ENCODE measurements at places on chromosomes 6 and 20.
A peak's percentile ranks its signal among the peaks of the same experiment; 100 is the strongest.

GRCh38 chr6:41759106-41759904, 12.1 kb upstream of the PGC start:
- no peak for DNase-seq

- DNase-seq, result no peak
These were observed 7.1 kb downstream of the BMP7 start for GRCh38 chr20:57259121-57259937.

DNA sequence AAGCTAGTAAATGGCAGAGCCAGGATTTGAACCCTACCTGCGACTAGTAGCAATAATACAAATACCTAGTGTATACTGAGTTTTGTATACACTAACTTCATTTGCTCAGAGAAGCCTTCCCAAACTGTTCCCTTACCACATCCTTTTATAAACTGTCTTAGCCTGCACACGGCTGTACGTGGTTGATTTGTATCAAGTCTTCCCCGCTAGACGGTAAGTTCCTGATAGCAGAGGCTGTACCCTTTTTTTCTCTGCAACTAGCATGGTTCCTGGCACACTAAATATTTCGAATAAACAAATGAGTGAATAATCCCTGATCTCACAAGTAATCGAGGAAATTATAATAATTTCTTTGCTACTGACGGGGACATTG, 636 bp downstream of the RTF2 start:
- DNase-seq, result no peak

DNA sequence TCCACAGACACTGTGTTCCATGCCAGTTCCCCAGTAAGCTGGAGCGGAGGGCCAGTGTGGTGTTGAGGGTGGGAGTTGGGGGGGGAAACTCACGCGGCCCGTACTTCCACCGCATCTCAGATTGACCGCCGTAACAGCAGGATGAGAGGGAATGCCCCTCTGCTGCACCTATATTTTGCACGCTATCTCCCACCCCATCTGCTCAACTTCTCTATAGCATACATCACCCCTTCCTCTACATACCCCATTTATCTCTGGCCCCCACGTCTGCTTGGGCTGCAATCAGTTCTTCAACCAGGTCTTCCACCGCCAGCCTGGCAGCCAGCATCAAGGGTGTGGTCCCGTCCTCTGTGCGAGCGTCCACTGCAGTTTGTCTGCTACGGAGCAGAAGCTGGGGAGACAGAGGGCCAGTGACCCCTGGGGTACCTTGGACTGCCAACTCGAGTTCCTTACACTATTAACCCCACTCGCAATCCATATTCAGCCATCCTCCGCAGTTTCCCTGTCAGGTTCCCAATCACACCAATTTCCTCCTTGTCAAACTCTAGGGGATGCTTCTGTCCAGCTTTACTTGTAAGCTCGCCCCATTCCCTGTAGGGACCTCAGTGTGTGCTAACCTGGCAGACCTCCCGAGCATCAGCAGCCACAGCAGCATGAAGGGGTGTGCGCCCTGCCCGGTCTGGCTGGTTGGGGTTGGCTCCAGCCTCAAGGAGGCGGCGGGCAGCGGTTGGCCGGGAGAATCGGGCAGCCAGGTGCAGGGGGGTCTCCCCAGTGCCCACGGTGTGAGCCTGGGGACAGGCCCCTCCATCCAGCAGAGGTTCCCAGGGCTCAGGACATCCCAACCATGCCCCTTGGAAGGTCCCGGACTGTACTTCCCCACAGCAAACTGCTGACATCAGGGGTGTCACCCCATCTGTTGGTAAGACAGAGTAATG, 4.5 kb upstream of the GPSM3 start:
- no peak for DNase-seq

DNA sequence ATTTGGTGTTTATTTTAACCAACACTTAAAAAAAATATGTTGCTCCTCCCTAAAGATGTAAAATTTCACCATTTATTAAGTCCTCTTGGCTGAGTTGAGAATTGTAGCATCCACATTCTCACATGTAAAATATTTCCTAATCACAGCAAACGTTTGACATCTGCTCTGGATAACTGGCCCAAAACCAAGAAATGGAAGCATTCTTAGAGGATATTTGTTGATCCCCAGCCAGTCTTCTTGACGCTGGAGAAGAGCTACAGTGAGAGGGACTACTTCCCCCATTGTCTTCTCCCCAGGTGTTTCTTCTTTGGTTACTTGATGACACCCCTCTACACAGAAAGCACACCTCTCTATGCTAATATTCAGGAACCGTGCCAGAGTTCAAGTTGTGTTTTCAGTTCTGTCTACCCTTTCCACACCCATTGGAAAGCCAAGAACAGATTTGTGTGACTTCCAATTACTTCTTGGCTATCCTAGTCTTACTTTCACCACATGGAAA, 454.5 kb upstream of the JAG1 start:
- no peak for DNase-seq

GRCh38 chr20:1087311-1087905, 31.0 kb upstream of the PSMF1 start:
- DNase-seq, result no peak

DNA sequence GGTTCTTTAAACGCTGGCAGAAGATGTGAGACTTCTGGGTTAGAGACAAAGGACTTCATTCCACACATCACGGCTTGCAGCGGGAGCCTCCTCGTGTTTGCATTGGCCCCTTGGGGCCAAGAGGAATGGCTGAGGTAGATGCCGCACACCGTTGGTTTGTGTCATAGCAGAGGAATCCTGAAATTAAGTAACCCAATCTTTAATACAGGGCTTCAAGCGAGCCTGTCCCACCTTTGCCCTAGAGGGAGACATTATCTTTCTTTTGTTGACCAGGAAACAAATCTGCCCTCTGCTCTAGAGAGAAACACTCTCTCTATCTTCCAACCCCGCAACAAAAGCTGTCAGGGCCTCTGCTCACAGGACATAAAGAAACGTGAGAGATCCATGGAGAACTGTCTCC, 277.5 kb upstream of the ZFP64 start:
- no peak for DNase-seq

DNA sequence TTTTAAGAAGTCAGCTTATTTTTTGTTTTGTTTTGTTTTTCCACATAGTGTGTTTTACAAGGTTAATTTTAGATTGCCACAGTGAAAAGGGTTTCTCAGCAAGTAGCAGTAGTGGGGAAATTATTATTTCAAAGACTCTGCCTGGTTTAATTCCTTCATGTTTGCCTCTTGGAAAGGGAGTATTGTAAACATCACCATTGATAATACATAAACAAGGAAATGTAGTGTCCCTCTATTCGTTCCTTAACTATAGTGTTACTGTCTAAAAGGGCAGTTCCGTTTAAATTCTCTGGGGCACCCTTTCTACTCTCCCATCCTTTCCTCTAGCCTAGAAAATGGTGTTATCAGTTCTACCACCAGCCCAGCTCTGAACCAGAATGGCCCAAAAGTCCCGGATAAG, 391.0 kb upstream of the SOX4 start:
- no peak for DNase-seq

- DNase-seq, result no peak
These were observed 106.6 kb upstream of the LRFN2 start for GRCh38 chr6:40693768-40694167.

DNA sequence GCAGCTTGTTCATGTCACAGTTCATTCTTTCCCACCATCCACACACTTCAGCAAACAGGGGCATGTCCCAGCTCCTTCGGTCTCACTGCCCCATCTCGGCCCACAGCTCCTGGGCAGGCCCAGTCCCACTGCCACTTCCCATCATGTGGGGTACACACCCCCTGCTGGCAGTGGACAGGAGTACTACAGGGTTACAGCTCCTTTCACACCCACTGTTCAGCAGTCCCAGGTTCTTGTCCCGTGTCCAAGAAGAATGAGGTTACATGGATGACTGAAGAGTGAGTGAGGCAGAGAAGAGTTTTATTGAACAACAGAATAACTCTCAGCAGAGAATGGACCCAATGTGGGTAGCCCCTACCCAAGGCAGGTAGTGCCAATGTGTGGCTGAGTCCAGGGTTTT, 77.8 kb upstream of the SMLR1 start:
- DNase-seq, result no peak

- DNase-seq, result no peak
These were observed 72.6 kb downstream of the ERMARD start for GRCh38 chr6:169824021-169824420.

DNA sequence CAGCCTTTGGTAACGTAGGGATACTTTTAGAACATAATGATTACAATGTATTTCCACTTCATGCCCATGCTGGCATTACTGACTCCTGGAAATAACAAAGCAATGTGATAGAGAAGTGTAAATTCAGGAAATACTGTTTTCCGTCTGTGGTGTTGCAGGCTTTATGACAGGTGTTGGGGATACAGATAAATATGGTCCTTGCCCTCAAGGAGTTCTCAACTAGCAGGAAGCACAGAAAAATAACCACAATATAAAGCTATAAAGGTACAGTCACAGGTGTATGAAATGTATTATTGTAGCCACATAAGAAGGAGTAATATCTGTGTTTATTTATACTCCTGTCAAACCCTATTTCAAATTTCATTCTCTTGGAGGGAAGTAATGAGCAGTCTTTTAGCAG, 12.9 kb upstream of the LAMP5 start:
- DNase-seq, result no peak

DNA sequence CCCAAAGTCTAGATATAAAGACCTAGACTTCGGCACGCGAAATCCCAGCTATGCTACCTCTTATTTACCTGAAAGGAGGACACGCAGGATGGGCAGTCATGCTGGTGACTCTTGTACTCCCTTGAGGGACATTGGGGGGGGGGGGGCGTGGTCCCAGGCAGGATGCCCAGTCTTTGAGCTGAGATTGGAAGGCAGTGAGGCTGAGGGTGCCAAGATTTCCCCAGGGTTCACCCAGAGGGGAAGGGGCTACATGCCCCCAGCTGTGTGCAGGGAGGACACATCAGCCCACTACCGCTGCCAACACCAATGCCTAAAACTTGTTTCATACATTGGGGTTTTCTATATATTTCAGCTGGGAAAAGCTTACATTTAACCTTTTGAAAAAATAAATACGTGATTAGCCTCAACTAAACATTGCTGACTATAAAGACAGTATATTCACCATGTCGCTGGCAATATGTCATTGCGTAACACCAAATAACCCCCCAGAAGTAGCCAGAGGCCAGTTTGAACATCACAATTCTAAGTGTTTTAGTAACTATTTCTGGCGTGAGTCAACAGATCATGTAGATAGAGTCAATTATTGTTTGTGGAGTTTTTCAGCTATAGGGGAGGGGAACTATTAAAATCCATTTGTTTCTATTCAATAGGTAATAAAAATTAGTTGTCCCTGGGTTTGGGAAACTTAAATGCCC, 21.6 kb downstream of the MGME1 start:
- DNase-seq, result no peak

- no peak for DNase-seq
These were observed 59.2 kb upstream of the EYA2 start for GRCh38 chr20:46835418-46835817.

DNA sequence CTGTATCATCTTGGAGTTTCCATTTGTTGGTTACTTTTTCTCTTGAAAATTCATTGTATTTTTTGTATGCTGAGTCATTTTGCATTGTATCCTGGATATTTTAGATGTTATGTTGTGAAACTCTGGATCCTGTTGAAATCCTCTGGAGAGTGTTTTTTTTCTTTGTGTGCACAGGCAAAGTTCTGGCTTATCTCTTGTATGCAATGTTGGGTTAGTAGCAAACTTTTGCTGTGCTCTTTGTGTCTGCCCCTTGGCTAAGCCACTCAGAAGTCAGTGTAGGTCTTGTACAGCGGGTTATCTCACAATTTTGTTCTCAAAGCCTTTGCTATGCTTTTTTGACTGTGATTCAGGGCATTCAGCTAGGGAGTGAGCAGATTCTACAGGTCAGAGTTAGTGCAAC, 29.1 kb upstream of the LMBRD1 start:
- no peak for DNase-seq

DNA sequence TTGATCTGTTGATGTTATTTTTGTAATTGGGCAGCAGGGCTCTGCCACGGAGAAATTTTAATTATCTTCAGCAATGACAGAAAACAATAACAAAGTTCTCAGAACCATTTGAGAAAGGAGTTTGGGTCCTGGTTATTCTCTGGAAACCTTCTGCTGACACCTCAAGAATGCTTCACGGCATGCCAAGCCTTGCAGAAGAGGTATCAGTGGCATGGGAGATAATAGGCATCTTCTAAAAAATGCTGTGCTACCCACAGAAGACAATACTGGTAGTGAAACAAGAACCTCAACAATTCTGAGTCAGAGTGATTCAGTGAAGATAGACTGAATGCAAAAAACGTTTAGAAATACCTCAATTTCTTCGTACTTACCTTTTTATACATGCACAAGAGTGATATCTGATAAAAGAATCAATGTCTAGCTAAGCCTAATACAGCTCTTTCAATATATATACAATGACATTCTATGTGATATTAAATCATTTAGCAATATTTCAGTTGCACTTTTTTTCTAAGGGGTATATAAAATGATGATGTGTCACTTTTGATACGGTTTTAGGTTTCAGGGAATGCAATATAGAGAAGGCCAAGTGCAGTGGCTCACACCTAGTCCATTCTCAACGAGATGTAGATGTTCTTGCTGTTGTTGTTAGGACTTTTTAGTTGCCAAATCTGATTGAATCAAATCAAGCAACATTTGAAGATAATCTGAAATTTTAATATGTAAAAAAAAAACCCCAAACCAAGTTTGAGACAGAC, 110.4 kb upstream of the COL21A1 start:
- no peak for DNase-seq

GRCh38 chr6:148561629-148562028, 185.2 kb upstream of the UST start:
- DNase-seq, result no peak

- DNase-seq, result no peak
These were observed 43.1 kb upstream of the CD93 start for GRCh38 chr20:23129266-23129665.

GRCh38 chr20:45368221-45368980, 5.4 kb downstream of the SYS1 start:
- no peak for DNase-seq

- DNase-seq, result no peak
These were observed 211.6 kb downstream of the ALDH8A1 start for GRCh38 chr6:134738211-134738885.

- DNase-seq, result peak; percentile 42
These were observed 897 bp downstream of the RANBP9 start for GRCh38 chr6:13710552-13711323.

- DNase-seq, result no peak
These were observed 257.4 kb downstream of the MAFB start for GRCh38 chr20:40431611-40432010.

DNA sequence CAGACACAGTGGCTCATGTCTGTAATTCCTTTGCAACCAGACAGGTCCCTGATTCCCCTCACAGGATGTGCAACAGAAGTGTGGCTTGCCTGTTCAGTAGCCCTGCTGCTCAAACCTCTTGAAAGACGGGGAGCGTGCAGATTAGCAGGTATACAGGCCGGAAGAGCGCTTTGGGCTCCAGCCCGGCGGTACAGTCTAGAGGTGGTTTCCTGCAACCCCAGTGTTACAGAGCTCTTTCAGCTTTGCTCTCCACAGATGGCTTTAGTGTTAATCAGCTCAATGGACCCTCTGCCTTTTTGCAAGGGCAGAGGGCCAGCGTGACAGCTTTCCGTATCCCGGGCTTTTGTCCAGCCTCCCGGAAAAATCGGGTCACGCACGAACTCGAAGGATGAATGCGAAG, 67.2 kb upstream of the TNFRSF21 start:
- DNase-seq, result no peak
